CD4-positive, alpha-beta T cell treated with Interleukin-2 at 100 ng/mL for 4 hours (primary cell): ENCODE measurements at places on chromosomes 13 and 19.

- no peak for DNase-seq
These were observed 81.2 kb upstream of the GPR183 start for GRCh38 chr13:99388334-99388923.

DNA sequence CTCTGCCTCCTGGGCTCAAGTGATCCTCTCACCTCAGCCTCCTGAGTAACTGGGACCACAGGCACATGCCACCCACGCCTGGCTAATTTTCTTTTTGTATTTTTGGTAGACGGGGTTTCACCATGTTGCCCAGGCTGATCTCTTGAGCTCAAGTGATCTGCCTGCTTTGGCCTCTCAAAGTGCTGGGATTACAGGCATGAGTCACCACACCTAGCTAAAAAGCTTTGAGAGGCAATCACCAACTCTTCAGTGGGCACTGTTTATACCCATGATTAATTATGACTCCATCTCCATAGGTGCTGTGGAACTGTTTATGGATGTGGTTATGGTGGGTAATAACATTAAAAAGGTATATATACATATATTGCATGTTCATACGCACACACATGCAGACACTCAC is 7.5 kb upstream of the RBM26 start:
- DNase-seq, result no peak

- DNase-seq, result peak; percentile 23
These were observed at the start of gene LRRC25 for GRCh38 chr19:18397242-18398202. TSS of gene LRRC25 (minus strand) at chr19:18397622. CDS start at chr19:18396963, 659 bp downstream.

DNA sequence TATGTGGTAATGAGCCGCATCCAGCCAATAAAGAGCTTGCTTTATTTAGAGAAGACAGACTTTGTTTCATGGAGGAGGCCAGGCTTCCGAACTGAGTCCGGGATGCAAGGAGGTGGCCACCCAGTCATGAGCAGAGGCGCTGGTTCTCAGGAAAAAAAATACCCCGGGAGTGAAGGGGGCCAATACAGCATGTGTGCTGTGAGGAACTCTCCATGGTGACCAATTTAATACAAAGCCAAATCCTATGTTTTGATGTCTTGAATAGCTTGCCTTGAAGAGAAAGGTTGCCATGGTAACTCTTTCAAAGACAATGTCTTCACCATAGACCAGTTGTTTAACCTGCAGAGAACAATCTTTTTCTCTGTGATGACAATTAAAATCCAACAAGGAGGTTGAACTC is 43.4 kb upstream of the PDCD5 start:
- DNase-seq, result no peak

GRCh38 chr13:84366506-84366905 is 484.2 kb upstream of the SLITRK1 start:
- no peak for DNase-seq

DNA sequence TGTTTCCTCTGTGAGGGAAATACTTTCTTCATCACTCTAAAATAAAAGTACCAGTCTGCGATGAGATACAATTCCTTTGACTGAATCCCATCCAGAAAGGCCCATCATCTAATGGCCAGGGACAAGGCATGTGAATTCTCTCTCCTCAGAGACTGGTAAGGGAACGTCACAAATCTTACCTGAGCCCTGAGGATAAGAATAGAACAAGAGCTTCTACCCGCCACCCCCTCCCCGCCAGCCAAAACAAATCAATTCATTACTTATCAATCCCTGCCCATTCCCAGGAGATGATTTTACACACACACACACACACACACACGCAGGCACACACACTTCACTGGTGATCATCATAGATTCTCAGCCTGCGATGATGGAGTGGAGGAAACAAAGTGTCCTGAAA is 198.7 kb downstream of the DNAJC15 start:
- DNase-seq, result no peak

DNA sequence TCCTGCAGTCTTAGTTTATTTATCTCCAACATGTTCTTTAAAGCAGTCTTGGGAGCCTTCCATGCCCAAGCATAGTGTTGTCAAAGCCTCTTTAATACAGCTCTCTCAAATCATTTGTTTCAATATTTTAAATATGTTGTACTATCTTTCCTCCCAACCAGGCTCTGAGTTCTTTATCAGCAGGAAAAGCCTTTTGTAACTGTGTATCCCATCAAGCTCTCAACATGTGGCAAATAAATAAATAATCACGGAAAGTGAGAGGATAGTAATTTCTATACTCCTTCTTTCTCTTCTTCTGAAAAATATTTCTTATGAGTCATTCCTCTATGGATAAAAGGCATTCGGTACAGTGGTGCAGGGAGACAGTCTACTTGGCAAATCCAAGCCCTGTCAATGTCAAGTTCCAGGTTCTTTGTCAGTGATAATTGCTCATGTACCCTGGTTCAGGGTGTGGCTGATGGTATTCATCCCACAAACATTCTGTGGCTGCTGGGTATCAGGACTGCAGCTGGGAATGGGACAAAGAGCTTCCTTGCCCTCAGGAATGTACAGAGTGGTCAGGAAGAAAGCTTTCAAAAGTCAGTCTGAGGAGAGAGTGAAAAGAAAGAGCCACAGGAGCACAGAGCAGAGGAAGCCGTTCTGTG is 384.3 kb downstream of the EFNB2 start:
- DNase-seq, result no peak

- peak; percentile 11 for DNase-seq
These were observed 722 bp downstream of the COLGALT1 start for GRCh38 chr19:17555929-17556813.

DNA sequence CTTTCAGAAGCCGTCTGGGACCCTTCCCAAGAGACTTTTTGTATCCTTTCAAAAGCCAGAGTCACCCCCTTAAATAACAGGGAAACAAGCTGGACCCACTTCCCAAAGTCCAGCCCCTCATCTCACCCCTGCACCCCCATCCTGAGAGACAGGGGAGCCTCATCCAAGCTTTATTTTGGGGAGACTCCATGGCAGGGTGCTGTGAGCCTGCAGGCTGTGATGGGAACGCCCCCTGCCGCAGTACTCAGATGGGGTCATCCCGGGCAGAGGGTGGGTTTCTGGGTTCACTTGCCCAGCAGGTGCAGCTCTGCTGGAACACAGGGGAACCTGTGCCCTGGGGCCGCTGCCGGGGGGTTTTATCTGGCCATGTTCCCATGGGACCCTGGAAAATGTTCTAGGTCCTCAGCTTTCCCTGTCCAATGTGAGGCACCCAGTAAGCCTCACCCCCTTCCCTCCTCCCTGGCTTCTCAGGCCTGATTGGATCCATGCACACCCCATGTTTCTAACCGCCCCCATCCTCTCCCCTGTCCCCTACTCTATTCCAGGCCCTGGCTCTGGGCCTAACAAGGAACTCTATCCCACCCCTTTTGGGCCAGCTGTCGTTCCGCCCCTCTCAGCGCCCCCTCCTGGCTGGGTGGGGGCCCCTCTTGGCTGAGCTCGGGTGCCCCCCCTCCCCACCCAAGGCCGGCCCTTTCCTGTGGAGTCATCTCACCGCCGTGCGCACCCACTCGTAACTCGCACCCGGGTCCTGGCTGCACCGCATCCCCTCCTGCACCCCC is 1.0 kb downstream of the HIF3A start:
- DNase-seq, result no peak

GRCh38 chr13:35387682-35388250 is 88.7 kb downstream of the MAB21L1 start:
- DNase-seq, result no peak

GRCh38 chr13:25335856-25336255 is 34.4 kb downstream of the NUP58 start:
- no peak for DNase-seq
